ENCODE measurements at places on chromosomes 1 and 21.
A peak's percentile ranks its signal among the peaks of the same experiment; 100 is the strongest.

GRCh38 chr1:224582041-224582440 lies 34.1 kb upstream of the CNIH3 start:
- no peaks in the 10 kb centered on the region for H3K36me3 ChIP-seq
- no peak for DNase-seq
- no peak overlapping the region for H3K4me3 ChIP-seq
- no peak overlapping the region for H3K27ac ChIP-seq
- no peaks in the 10 kb centered on the region for H3K27me3 ChIP-seq
- H3K4me1 ChIP-seq, result peaks cover 15% of the 10 kb centered on the region

- H3K36me3 ChIP-seq, result peaks cover 2% of the 10 kb centered on the region
- H3K4me3 ChIP-seq, result no peak overlapping the region
- H3K4me1 ChIP-seq, result no peaks in the 10 kb centered on the region
- H3K27ac ChIP-seq, result no peak overlapping the region
- DNase-seq, result no peak
These were observed 4.5 kb upstream of the LCE1F start for GRCh38 chr1:152770411-152770810.

GRCh38 chr1:92480200-92480812 lies 6.4 kb downstream of the GFI1 start:
- H3K4me1 ChIP-seq, result peaks cover 23% of the 10 kb centered on the region
- H3K27me3 ChIP-seq, result peaks cover 96% of the 10 kb centered on the region
- peak; percentile 25 for DNase-seq
- H3K27ac ChIP-seq, result peak overlapping the region; percentile 52
- H3K36me3 ChIP-seq, result no peaks in the 10 kb centered on the region

- peaks cover 3% of the 10 kb centered on the region for H3K4me1 ChIP-seq
- DNase-seq, result no peak
- no peak overlapping the region for H3K4me3 ChIP-seq
- H3K36me3 ChIP-seq, result no peaks in the 10 kb centered on the region
- H3K27ac ChIP-seq, result no peak overlapping the region
These were observed 31.8 kb downstream of the GNG4 start for GRCh38 chr1:235617808-235618207.

DNA sequence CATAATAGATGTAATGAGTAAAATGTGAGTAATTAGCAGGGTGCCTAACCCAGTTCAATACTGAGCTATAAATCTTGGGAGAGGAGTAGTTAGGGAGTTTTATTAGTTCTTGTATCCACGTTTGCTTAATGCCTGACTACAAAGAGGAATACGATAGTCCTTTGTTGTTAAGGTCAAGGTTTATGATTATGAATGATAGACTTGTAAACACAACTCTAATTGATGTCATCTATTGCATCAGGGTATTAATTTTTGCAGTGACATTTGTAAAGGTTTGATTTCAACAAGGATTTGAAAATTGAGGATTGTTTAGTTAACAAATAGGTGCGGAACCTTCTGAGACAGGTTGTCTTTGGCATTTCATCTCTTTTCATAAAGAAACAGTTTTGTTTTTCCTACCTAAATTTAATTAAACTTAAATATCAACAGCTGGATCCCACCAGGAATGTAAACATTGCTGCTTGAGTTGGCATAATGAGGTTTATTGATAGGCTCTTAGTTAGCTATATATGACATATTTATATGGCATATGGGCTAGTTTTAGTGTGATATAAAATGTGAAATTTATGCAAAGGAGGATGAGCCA lies 9.7 kb downstream of the SOAT1 start:
- peaks cover 25% of the 10 kb centered on the region for H3K4me1 ChIP-seq
- peaks cover 33% of the 10 kb centered on the region for H3K36me3 ChIP-seq
- no peak for DNase-seq
- H3K27ac ChIP-seq, result peak overlapping the region; percentile 82
- H3K27me3 ChIP-seq, result no peaks in the 10 kb centered on the region
- H3K4me3 ChIP-seq, result no peak overlapping the region

- peaks cover 30% of the 10 kb centered on the region for H3K36me3 ChIP-seq
- no peak for DNase-seq
- no peak overlapping the region for H3K27ac ChIP-seq
These were observed 27.0 kb downstream of the PKNOX1 start for GRCh38 chr21:43001316-43001715.

Data from progenitor cell of endocrine pancreas (in vitro differentiated cells).